Activated naive CD4-positive, alpha-beta T cell (primary cell): ENCODE measurements at places on chromosomes 7 and 10.
A peak's percentile ranks its signal among the peaks of the same experiment; 100 is the strongest.

DNA sequence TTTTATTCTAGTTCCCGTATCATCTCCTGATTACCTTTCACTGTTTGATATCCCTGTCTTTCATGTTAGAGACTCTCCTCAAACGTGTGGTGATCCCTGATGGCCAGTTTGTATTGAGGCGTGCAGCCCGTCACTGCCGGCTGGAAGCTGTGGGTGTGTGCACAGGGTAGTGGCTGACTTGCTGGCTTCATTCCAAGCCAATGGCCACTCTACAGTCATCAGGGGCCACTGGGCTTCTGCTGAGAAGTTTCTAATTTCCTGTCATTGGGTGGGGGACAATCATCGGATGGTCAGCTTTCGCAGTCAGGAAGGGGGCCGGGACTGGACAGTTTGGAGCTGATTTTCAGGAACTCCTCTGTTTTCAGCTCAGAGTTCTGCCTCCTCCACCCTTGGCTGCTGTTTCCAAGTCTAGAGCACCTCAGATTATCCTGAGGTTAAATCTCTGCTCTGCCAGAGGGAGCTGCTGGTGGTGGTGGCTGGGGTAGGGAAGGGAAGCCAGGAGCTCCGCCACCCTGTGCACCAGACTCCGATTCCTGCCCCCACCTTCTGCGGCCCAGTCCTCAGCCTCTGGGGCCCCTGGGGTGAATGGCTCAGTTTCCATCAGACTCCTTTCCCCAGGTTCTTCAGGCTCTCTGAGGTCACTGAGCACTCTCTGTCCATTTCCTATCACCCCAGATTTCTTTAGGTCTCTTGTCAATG is 34.9 kb downstream of the BAIAP2L1 start:
- DNase-seq, result no peak

DNA sequence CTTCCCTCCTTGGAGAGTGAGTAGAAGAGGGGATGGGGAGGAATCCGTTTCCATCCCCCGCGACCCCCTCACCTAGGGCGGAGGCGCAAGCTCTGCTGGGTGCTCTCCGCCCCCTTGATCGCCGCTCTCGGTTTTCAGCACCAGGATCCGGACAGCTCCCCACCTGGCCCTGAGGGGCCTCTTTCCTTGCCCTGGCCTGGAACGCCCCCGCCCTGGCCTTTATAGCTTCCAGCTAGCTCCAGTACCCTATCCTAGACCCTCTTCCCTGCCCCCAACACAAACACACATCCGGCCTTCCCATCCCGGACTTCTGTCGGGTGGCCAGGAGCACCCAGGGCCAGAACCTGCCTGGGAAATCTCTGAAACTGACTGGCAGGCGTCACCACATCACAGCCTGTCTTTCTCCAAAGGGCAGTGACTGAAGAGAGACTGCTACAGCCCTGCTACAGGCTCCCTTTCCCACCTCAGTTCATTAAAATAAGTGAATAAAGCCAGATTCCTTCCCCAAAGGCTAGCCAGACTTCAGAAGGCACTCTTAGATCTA is 72.3 kb upstream of the LEP start:
- no peak for DNase-seq

DNA sequence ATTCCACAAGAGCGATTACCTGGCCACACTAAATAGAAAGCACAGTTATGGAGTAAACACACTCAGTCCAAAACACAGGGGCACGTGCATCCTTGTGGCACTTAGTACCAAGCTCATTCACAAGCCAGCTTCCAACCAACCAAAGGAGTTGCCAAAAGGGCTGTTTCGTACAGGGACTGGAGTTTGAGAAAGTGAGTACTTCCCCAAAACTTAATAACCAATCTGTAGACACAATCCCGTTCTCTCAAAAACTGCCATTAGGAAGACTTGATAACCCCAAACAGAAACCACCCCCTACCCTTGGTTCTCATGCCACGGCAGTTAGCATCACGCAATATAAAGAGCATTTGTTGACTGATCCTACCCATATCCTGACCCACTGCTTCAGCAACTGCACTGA is 166.2 kb upstream of the ASAH2 start:
- DNase-seq, result no peak

GRCh38 chr10:101354328-101355071 is 535 bp downstream of the BTRC start:
- peak; percentile 44 for DNase-seq

DNA sequence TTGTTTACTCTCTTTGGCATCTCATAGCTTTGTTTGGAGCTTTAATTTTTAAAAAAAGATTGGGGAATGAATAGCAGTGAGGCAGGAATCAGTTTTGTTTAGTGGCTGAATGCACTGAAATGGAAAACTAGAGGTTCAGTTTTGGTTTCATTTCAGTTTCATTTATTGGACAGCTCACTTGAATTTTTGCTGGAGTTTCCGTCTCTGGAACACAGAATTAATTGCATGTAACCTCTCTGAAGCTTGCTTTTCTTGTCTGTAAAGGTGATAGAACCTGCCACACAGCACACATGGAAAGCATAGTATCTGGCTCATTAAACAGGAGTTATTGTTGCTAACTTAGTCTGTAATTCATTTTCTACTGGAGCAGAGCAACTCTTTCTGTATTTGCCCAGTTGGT is 7.1 kb downstream of the GRM8 start:
- no peak for DNase-seq

DNA sequence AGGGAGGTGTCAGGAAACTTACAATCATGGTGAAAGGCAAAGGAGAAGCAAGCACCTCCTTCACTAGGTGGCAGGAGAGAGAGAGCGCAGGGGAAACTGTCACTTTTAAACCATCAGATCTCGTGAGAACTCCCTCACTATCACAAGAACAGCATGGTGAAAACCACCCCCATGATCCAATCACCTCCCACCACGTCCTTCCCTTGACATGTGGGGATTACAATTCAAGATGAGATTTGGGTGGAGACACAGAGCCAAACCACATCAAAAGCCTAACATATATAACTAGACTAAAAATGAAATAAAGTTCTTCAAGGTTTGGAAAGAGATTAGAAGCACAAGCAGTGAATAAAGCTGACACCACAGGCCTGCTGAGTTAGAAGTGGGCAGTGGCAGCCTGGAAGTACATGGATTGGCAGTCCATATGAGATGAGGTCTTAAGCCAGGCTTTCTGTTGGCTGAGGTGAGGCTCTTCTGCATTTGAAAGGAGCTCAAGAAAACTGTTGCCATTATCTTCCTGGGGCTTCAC is 96.4 kb upstream of the MDFIC start:
- no peak for DNase-seq

DNA sequence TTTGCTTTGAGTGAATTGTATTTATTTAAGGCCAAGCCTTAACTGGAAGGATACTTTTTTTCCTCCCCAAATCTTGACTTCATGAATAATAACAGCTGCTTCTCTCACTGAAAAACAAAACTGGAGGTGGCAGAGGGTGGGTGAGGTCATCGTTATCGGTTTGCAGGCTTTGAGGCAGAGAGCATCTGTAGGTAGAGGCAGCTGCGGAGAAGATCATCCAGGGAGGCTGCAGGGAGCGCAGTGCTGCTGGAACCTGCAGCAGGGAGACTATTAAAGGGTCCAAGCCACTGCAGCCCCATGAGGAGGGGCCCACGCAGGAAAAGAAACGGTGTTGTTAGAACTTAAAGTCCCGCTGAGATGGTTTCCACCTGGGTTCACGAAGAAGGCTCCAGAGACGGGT is 112.1 kb upstream of the SDK1 start:
- no peak for DNase-seq

DNA sequence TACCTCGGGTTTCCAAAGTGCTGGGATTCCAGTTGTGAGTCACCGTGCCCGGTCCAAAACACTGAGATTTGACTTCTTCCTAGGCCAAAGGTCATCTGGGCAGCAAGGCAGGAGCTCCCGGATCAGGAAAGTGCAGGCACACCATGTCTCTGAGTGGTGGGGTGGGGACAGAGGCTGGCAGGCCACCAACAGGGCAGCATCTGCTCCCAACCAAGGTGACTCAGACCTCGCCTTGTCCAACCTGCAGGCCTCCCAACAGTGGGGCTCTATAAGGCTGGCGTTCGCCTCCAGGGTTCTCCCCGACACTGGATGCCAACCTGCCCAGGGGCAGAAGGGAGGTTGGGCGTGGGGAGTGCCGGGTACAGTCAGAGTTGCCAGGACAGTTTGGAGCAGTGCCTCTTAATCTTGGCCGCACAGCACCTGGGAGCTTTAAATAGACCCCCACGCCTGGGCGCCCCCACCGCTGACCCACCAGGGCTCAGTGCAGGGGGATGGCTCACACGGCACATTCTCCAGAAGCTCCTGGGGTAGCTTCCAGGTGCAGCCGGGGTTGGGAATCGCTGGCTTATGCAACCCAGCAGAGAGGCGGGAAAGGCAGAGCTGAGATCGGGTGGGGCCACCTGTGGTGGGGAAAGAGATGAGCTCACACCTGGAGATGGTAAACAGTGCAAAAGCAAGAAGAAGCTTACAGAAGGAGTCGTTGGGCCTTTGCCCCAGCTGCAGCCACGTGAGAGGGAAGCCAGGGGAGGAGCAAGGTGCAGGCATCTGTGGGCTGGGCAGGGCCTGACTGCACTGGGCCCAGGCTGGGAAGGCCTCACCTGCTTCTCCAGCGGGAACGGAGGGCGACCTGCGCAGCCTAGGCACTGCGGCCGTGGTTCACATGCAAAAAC is 10.9 kb downstream of the CALML5 start:
- DNase-seq, result no peak

- DNase-seq, result no peak
Measured at GRCh38 chr10:104040862-104041789, 44.6 kb downstream of the COL17A1 start.

DNA sequence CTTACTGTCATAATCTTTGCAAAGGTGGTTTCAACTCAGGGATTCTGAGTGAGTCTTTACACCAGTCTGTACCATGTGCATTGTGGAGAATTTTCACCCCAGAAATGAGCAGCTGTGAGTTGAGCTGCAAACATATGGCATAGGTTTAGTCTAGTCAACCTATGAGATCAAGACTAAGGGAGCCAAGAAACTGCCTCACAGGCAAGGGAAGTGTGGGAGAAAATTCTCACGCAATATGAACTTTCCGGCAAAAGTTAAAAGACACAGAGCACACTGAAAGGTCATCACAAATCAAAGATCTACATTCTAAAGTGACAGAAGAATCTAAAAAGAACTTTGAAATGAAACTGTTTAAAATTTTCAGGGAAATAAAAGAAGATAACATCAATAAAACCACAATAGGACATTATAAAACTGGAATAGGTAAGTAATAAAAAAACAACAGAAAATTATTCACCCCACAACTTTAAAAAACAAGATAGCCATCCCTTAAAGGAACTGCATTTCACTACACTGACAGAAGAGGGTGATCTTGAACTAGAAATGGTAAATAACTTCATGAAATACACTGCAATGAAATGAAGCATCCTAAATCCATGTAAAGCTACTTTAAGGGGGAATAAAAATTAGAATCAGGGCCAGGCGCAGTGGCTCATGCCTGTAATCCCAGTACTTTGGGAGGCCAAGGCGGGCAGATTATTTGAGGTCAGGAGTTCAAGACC is 63.5 kb downstream of the LGI1 start:
- no peak for DNase-seq

GRCh38 chr7:103297837-103298179 is 573 bp downstream of the PMPCB start:
- no peak for DNase-seq

- DNase-seq, result no peak
Measured at GRCh38 chr10:14815681-14816080, 22.2 kb downstream of the CDNF start.

DNA sequence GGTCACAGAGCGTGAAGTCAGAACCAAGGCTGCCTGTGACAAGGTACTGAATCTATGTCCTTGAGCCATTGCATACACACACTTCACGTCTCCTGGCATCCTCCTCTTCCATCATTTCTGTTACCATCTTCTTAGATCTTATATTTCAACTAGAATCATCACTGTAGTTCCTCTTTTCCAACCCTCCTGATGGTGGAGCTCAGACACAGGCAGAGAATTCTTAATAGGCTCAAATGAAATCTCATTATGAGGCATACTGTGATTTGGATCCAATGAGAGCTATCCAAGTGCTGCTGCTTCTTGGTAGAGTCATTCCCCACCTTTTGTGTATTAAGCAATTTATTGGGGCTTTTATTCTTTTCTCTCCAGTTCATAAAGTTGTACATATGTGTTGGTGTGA is 113.2 kb downstream of the CALCR start:
- DNase-seq, result no peak

DNA sequence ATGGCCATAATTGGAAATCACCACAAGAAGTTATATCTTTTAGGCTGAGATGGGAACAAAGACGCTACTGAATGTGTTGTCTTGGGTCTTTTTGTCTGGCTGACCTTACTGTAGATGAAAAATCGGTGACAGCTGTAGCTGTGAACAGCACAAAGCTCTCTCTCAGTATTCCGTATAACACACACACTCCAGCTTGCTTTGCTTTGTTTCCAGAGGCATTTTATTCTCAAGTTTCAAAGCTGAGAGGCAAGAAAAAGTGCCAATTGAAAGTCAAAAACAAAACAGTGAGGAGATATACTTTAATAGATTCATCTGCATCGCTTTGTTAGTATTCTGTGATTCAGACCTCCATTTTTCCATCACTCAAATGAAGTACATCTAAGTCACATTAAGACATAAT is 39.6 kb upstream of the CABCOCO1 start:
- DNase-seq, result no peak

DNA sequence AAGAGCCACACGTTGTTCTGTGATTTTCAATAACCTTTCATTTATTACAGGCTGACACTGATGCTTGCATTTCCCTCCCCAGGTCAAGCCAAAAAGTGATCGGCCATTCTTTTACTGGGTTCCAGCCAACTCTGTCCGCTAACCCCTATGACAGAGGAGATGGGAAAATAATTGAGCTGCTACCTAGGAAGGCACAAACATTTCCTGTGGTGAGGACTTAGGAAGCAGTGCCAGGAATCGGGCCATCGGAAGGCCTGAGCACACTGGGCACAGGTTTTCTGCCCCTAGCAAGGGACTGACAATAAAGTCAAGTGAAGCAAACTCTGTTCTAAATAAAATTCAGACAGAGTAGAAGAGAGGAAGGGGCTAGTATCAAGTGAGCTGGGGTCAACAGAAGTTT is 313.0 kb upstream of the AOAH start:
- DNase-seq, result no peak

DNA sequence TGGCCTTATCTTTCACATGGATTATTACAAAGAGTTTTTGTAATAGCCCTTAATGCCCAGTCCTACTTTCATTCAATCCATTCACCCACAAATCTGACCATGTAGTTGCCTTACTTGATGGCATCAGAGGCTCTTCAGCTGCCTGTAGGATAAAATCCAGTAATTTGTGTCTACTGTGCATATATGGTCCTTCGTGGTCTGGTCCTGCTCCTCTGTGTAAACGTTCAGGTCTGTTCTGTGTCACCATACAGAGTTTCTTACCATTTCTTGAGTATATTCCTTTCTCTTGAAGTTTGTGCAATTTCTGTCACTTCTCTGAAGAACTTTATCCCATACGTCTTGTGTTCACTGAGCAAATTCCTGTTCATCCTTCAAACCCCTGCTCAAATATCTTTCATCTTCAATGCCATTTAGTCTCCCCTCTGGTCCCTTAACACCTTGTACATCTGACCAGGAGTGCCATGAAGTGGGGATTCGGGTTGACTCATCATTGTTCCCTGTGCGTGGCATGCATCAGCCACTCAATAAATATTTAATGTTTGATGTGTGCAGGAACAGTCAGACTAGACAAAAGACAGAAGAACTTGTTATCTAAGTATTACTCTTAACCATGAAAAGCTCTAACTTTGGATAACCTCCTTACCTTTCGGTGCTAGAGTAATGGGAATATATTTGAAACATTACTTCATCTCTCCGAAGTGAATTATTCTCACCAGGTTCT is 98.6 kb upstream of the RPA3 start:
- DNase-seq, result no peak

GRCh38 chr10:1184541-1185430 is 128.6 kb downstream of the WDR37 start:
- DNase-seq, result no peak
